ENCODE measurements at places on chromosomes 6 and 20.

DNA sequence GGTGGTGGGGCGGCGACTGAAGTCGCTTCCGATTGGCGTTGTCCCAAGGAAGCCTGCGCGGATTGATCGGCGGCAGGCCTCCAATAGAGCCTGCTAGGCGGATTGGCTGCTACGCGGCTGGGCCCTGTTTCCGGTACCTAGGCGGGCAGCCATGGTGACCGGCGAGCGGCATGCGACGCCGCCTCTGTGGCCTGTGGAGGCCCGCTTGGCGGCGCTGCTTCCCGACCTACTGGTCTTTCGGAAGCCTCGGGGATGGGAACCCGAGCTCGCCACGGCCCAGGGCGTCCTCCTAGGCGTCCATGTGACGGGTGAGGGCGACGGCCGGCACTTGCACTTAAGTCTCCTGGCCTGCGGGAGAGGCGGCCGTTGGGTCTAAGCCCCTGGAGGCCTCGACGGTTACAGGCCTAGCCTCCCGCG, 28.1 kb downstream of the NFYA start:
- no peak for DNase-seq

GRCh38 chr20:59748619-59749191, 144.4 kb downstream of the PHACTR3 start:
- DNase-seq: no peak

DNA sequence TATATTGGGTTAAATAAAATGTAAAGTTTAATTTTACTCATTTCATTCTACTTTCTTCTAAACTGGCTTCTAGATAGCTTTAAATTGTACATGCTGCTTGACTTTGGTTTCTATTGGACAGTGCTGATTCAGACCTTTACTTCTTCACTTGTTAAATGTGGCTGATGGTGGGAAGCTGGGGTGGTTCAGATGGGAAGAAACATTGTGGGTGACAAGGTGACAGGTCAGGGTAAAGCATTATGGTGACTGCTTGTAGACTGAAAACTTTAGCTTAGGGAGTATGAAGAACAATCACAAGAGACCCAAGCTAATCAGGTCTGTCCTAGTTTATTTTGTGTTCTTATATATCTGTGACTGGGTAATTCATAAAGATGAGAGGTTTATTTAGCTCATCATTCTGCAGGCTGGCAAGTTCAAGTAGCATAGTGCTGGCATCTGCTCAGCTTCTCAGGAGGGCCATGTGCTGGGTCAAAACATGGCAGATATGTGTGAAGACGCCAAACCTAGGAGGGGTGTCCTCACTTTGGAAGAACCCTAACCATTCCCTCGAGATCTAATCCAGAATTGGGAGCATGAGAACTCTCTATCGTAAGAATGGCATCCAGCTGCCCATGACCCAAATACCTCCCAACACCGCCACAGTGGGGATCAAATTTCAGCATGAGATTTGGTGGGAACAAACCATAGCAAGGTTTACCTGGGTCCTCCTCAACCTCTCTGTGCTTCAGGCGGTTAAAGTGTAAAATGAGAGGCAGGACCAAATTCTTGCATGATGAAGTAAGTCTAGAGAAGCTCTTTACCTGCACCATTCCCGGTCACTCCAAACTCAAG, 102.8 kb downstream of the FYN start:
- DNase-seq: no peak

DNA sequence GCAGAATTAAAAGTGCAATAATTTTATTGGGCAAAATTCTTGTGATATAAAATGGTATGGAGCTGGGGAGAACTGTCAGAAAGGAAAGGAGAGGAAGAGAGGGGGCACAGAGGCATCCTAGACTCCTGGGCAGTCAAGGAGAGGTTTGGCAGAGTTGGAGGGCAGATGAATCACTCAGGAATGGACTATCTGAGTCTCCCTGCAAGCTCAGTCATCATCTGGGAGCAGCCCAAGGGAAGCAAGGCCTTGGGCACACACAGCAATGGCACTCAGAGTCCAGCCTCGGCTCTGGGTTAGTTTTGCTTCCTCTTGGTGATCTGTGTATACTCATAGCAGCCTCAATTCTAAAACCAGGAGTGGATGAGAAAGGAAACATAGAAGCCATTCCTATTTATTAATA, 67.2 kb downstream of the SLC22A1 start:
- no peak for DNase-seq

- DNase-seq: no peak
Measured at GRCh38 chr6:56329271-56330050, 82.1 kb upstream of the COL21A1 start.
